Activated gamma-delta T cell treated with Interleukin-2 at 50 U/mL for 16 hours (primary cell): ENCODE measurements at places on chromosomes 7 and 10.

DNA sequence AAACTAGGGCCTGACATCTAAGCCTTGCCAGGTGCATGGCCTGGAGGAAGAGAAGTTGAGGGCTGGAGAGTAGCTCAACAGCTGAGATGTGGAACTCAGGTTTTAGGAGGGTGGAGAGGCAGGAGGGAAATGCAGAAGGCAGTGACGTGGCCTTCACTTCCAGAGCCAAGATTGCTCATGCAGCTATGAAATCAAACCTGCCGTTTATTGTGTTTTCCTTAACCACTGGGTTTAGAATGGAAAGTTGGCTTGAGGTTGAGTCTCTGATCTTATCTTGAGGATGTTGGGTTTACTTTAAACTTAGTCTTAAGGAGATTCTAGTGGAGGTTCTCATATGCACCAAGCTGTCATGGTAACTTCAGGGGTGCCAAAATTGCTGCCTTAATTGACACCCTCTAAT, 178.6 kb downstream of the SORCS3 start:
- no peak for DNase-seq

DNA sequence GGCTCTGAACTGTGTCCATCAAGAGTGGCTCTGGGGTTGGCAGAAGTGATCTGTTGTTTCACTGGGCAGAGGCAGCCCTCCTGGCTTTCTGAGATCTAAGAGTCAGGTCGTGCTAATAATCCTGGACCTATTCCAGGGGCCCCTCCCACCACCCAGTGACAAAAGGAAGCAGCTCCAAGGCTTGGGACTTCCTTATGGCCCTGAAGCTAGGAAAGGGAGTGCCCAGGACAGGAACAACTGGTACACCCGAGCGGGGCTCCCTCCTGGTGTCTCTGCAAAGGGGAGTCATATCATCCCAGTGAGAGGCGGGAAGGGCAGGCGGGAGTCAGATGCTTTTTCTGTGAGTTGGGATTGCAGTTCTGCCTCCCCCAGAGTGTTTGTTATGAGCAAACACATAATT, 32.3 kb downstream of the RPS24 start:
- no peak for DNase-seq

GRCh38 chr10:68135922-68136792, 26.9 kb downstream of the MYPN start:
- DNase-seq: no peak

GRCh38 chr7:56092789-56093531, at the start of gene PHKG1:
PHKG1 (minus strand) TSS chr7:56092952; CDS start chr7:56088941, 4,011 bp downstream.
- DNase-seq: no peak

- DNase-seq: no peak
These were observed 9.9 kb upstream of the NPVF start for GRCh38 chr7:25238066-25238725.

DNA sequence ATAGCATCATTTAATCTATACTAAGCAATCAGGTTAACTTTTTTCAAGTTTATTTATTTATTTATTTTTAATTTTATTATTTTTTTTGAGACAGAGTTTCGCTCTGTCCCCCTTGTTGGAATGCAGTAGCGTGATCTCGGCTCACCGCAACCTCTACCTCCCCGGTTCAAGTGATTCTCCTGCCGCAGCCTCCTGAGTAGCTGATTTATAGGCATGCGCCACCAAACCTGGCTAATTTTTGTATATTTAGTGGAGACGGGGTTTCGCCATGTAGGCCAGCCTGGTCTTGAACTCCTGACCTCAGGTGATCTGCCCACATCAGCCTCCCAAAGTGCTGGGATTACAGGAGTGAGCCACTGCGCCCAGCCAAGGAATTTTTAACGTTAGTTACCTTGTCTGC, 635 bp upstream of the MYPN start:
- no peak for DNase-seq

DNA sequence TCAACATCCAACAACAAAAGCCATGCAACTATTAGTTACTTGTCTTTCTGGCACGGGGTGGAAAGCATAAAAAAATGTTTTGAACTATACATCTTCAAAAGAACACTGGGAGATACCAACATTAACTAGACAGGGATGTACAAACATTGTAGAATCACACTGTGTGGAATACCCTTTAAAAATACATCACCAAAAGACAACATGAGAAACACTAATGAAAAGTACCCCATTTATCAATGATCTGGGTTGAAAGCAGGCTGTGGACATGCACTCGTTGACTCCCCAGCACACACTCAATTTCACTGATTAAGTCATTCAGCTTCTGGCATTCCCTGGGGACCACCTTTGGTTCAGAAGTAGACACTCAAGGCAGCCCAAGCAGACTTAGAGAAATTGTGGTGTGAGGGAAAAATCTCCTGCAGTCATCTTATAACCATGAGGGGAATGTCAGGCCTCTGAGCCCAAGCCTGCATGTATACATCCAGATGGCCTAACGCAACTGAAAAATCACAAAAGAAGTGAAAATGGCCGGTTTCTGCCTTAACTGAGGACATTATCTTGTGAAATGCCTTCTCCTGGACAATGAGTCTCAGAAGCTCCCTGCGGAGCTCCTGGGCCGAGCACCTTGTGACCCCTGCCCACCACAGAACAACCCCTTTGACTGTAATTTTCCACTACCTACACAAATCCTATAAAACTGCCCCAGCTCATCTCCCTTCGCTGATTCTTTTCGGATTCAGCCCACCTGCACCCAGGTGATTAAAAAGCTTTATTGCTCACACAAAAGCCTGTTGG, 53.0 kb downstream of the CACUL1 start:
- DNase-seq: no peak

DNA sequence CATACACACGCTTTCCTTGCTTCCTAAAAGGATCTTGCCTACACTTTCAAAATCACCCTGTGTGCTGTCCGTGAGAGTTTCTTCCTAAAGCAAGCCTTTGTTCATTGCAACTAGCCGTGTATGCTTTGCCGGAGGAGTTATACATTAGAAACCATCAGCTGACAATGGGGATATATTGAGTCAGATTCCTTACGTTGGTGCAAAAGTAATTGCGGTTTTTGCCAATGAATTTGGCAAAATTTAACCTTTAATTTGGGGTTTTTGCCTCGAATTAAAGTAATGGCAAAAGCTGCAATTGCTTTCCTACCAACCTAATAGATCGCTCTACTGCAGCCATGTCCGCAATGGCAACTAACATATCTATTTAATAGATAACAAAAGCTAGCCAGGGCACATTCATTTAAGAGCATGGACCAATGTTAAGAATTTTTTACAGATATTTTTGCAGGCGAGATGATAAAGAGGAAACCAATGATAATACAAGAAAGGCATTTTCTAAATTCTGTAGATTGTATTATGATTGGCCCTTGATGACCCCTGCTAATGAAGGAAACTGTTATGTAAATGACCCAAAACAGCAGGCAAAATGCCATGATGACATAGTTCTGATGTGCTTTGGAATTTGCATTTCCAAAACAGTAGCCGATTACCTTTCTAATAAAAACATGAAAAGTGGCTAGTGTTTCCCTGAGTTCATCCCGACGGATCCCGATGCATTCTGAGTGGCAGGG, 184.8 kb upstream of the NRP1 start:
- no peak for DNase-seq

DNA sequence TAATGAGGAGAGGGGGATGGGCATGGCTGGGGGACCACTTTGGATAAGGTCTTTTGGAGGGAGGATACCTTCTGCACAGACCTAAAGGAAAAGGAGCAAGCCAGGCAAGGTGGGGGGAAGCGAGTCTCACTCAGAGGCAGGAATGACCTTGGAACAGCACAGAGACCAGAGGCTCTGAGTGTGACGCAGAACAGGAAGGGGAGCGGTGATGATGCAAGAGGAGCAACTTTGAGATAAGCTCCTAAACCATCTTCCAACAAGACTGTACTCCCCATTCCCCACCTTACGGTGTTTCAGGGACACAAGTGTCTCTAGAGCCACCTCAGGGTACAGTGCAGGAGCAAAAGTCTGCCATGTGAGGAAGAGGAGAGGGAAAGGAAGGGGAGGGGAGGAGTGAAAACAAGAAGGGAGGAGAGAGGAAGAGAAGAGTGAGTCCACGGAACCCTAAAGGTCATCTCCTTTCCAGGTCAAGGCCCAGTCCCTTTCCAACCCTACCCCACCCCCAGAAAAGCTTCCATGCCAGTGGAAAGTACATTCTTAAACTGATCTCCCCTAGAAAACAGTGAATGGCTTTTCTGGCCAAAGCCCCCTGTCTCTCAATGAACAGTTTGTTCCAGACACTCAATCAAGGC, 54.1 kb downstream of the JAZF1 start:
- DNase-seq: no peak

DNA sequence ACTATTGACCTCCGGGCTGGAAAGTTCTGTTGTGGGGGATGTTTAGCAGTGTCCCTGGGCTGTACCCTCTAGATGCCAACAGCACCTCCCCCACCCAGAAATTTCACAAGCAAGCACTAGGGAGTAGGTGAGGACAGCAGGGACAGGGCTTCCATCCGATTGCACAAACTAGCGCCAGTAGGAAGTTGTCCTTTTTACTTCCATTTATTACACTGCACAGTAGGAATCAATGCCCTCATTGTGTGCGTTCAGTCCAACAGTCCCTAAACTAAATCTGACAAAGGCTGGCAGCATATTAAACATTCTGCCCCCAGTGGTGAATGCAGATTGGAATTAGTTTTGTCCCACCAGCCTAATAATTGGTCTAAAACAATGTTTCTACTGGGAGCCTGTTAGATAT, 6.4 kb upstream of the SOSTDC1 start:
- no peak for DNase-seq

GRCh38 chr7:140967438-140967837, 42.7 kb upstream of the BRAF start:
- DNase-seq: no peak

- DNase-seq: no peak
These were observed 50.0 kb downstream of the PLXNA4 start for GRCh38 chr7:132526111-132526740.
